ENCODE measurements at places on chromosomes 12 and 14.

DNA sequence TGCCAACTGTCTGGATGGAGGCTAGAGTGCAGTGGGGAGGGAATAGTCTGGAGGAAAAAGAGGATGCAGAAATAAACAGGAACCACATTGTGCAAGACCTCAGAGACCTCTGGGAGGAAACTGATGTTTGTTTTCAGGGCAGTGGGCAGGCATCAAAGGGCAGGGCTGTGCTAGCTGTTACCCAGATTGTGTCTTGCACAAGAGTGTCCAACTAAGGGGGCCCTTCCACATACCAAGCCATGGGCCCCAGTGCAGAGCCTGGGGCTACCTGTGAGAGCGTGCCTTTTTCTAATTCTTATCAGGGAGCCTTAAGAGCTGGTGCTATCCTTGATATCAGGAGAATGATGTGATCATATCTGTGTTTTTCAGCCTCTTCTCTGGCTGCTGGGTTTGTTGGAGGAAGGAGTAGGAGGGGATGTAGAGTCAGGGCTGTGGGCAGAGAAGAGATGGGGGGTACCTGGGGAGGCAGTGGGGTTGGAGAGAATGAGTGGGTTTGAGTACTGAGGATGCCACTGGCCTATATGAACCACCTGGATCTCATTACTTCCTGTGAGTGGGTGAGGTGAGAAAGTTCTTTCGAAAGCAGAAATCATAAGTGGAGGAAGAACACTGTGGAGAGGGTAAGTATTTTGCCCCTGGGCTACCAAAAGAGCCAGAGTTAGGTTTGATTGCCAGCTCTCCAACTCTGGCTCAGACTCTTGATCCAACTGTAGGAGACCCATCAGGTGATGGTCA lies 259.2 kb upstream of the CRY1 start:
- DNase-seq, result no peak

DNA sequence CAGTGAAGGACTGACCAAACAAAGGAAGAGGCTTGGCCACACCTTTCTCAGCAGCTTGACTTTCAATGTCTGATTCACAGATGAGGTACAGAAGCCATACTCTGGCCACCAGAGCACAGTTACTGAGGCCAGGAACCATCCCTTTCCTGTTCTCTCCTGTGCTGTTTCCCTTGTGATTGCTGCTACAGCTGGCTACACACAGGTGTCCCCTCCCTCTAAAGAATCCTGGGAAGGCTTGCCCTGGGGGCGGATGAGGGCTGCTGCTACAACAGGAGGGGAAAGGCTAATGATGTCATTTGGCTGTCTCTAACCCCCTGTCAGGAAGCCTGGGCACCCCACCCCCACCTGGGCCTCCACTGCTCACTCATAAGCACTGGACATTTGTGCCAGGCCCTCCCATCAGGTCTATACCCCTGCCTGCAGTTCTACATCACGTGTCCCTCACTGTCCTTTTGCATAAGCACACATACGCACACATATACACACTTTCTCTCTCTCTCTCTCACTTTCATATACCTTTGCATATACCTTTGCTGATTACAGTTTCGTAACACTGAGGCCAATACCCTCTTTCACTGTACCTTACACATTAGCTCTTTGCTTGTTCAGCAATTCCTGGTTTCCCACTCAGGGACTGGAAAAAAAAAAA lies 41.4 kb downstream of the PRPF40B start:
- no peak for DNase-seq

DNA sequence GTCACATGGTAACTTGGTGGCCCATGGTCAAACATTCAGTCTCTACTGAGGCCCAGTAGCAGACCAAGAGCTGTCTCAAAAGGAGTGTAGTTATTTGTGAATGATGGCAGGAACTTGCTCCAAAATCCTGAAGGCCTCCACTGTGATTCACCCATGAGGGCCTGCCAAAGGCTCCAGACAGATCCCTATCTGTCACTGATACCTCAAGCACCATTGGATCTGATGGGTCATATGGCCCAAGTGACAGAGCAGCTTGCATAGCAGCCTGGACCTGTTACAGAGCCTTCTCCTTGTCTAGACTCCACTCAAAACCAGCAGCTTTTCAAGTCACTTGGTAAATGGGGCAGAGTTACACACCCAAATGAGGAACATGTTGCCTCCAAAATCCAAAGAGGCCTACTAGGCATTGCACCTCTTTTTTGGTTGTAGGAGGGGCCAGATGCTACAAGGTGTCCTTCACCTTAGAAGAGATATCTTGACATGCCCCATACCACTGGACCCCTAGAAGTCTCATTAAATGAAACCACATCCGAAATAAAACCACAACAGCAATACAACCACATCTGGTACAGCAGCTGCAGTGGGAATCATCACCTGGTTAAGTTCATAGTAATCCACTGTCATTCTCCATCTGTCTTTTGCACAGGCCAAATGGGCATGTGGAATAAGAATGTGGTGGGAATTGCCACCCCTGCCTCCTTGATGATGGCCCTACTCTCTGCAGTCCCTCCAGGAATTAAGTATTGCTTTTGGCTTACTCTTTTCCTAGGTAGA lies 150.4 kb upstream of the MAX start:
- DNase-seq, result no peak

DNA sequence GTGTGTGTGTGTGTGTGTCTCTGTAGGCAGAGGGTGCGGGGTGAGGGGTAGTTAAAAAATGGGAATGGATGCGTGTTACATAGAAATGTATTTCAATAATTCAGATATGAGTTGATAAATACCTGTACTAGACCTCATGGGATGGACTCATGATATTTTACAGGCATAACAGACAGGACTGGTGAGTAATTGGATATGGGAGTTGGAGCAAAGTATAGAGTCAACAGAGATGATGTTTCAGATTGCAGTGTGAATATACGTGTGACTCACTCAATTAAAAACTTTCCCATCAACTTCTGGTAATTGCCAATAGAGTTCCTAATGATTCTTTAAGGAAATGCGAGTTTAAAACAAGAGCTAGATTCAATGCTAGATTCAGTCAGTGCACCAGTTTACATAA lies 711.9 kb downstream of the C12orf50 start:
- no peak for DNase-seq

- DNase-seq, result peak; percentile 25
Measured at GRCh38 chr14:65170768-65171507, 68.6 kb upstream of the MAX start.

DNA sequence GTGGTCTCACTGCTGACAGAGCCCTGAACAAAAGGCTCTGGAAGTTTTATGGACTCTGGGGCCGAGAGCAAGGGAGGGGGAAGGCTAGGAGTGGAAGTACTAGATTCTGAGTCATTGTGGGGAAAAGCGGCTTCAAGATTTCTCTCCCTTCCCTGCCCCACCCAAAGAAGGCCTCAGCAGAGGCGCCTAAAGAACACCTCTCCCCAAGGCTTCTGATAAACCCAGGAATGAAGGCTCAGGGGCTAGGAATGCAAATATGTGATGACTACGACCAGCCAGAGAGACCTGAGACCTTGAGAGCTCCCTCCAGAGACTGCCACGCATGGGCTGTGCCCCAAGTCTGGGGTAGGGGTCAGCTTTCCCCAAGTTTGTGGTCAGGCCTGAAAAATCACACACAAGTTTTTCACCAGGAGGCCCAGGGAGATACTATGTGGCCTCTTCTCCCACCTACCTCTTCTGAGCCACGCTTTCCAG lies 130.7 kb upstream of the HIF1A start:
- DNase-seq, result peak; percentile 69

- DNase-seq, result no peak
Measured at GRCh38 chr12:45336762-45337596, 121.1 kb downstream of the ANO6 start.

GRCh38 chr14:38143659-38144505 lies 63.8 kb upstream of the SSTR1 start:
- peak; percentile 32 for DNase-seq

- DNase-seq, result no peak
Measured at GRCh38 chr14:74636424-74637177, 24.6 kb upstream of the LTBP2 start.

- no peak for DNase-seq
Measured at GRCh38 chr14:32764131-32764530, 174.5 kb upstream of the NPAS3 start.

DNA sequence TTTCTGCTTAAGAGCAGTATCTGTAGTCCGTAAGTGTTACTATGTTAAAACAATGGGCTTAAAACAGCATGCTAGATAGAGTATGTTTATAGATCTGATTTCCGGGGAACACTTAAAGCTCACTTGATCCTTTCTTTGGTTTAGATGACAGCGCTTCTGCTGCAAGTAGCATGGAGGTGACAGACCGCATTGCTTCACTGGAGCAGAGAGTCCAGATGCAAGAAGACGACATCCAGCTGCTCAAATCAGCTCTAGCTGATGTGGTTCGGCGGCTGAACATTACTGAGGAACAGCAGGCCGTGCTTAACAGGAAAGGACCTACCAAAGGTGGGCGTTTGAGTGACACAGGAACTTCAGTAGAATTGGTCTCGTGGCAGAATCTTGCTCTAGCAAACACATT lies 57.5 kb downstream of the EML1 start:
- no peak for DNase-seq

DNA sequence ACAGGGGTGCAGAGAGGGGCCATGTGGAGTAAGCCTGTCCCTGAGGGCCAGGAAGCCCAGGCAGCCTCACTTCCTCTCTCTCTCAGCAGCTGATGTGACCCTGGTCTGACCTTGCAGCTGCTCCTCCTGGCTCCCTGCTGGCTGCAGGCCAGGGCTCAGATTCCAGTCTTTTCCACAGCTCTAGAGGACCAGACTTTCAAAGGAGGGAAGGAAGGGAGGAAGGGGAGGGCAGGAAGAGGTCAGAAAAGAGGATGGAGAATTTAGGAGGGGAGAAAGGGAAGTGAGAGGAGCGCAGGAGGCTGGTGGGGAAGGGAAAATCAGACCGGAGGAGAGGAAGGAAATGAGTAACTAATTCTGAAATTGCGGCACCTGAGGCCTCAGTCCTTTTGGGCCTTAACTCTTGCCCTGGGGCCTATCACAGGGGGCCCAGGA lies 40.9 kb upstream of the VASH1 start:
- no peak for DNase-seq

GRCh38 chr12:1936406-1937320 lies 18.2 kb upstream of the CACNA2D4 start:
- no peak for DNase-seq

GRCh38 chr14:41739203-41739602 lies 132.5 kb downstream of the LRFN5 start:
- DNase-seq, result no peak

GRCh38 chr14:26730929-26731618 lies 133.2 kb upstream of the NOVA1 start:
- peak; percentile 6 for DNase-seq

- no peak for DNase-seq
Measured at GRCh38 chr14:69675877-69676416, 64.6 kb downstream of the SUSD6 start.

GRCh38 chr12:26750531-26751175 lies 82.3 kb downstream of the ITPR2 start:
- DNase-seq, result no peak

- no peak for DNase-seq
Measured at GRCh38 chr14:101008631-101009336, 105.3 kb upstream of the RTL1 start.

DNA sequence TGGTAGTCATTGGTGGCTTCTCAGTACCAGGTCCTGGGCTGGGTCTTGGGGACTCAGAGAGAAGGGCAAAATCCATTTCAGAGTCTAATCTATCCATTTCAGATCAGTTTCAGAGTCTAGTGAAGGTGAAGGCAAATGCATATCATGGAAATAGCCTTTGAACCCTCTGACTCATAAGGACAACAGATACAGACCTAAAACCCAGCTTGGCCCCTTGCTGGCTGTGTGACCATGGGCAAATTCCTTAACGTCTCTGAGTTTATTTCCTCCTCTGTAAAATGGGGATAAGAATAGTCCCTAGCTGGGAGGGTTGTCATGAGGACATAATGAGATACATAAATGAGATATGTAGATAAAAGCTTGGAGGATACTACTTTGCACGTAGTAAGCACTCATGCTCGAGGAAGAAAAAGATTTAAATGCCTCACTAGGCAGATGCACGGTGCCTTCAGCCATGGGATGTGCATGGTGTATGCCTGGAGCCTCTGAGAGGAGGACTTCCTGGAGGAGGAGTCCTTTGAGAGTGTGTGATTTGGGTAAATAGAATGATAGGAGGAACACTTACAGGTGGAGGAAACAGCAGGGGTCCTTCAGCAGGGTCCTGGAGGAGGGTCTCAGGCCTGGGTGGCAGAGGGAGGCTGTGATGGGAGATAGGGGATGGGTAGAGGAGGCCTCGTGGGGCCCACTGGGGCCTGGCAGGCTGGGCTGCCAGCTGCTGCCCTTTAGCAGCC lies 8.0 kb downstream of the DTX1 start:
- DNase-seq, result no peak

DNA sequence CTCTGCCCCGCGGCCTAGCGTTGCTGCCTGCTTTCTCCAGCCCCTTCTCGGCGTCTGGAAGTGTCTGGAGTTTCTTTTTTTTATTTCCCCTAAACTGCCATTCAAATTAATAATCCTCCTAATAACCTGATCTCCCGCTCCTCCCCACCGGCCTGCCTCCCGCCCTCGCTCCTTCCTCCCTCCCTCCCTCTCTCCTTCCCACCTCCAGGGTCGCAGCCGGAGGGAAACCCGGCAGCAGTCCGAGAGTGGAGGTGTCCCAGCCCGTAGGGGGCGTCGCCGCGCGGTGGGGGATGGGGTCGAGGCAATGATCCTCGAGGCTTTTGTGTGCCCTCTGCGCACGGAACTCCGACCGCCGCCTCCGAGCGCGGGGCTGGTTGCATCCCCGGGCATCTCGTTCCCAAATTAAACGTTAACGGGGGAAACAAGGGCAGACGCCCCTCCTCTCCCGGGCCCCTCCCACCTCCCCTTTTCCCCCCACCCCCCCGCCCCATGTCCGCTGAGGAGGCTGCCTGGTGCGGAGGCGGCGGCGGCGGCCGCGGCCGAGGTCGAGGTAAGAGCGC lies 1.0 kb upstream of the SOCS2 start:
- peak; percentile 70 for DNase-seq

DNA sequence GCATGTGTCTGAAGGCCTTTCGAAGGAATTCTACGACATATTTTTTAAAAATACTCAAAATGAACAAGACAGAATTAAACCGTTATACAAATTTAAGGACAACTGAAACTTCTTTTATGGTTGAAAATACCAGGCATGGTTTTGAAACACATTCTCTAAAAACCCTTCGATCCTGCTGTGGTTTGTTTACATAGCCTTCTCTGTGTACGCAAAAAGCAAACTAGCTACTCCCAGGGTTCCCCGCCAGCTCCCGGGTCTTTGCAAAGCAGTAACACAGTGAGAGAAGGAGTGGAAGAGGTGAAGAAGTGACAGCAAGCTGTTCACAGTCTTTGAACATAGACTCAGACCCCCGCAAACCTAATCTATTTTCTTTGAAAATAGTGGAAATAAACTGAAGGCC lies 2.2 kb upstream of the TC2N start:
- DNase-seq, result no peak
